Left ventricle myocardium inferior (tissue), 1 donor: ENCODE measurements at places on chromosomes 6 and 20. TPM values are rescaled to one million over a fixed set of nuclear protein-coding genes. Genes with fewer than 3 reads are reported as not detected.

GRCh38 chr6:114024746-114025145 lies 53.8 kb upstream of the HDAC2 start:
- DNase-seq: no peak

DNA sequence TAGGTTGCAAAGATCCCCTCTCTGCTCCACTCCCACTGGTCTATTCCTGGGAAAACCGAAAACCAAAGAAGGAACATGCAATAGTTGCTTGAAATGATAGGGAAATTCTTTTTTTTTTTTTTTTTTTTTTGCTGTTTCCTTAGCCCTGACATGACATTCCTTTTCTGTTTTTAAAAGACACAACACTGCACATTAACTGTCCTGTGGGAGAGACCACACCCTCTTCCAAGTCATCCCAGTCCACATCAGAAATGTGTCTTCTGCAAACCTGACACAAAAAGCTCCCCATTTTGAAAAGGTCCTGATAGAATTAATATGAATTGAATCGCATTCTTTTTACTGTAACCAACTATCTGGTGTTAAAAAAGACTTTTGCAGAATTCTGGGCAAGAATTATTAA lies 43.4 kb upstream of the RIPOR2 start:
- no peak for DNase-seq

- no peak for DNase-seq
These were observed 97.3 kb downstream of the ANKRD60 start for GRCh38 chr20:58131151-58131550.

GRCh38 chr6:128242765-128243403 lies 277.5 kb downstream of the PTPRK start:
- no peak for DNase-seq

DNA sequence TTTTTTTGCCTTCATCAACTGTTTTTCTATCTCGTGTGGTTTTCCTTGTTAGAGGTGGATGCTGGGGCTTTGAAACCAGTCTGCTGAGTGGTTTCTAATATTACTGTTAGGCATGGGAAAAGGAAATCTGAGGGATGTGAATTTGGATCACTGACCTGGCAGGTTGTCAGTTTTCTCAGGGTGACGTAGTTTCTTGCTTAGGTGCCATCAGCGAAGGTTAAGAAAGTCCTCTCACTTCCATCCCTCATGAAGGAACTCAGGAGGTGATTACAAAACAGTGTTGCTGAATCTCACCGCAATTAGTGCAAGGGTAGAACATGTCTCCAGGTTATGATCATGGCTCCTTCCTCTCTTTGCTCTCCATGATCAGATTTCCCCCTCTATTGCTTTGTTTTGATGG lies 135.9 kb downstream of the SOX4 start:
- no peak for DNase-seq

- no peak for DNase-seq
These were observed 153.7 kb downstream of the TMEM242 start for GRCh38 chr6:157169656-157170055.

GRCh38 chr6:143119260-143119659 lies 58.6 kb downstream of the AIG1 start:
- DNase-seq: no peak

DNA sequence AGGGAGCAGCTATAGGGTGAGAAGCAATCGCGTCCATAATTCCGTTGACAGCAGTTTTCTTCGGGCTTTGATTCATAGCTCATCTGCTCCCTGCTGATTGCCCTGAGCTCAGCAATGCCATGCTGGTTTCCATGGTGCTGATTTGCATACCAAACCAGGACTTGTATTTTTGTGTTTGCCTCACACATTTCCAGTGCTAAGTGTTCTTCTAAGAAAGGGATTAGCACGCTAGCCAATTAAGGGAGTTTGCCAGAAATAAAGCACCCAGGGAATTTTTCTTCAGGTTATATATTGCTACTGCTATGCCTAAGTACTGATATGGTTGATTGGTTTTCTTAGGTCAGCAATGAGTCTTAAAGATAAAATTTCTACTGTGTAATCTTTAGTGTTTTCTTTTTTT lies 177.6 kb downstream of the PLCB1 start:
- DNase-seq: no peak

- no peak for DNase-seq
These were observed 13.2 kb upstream of the EPB41L1 start for GRCh38 chr20:36141310-36141709.

GRCh38 chr20:38238829-38239228 lies 21.7 kb downstream of the KIAA1755 start:
- DNase-seq: no peak

- no peak for DNase-seq
These were observed 128.0 kb upstream of the FAM83B start for GRCh38 chr6:54718541-54719023.

GRCh38 chr20:35288325-35289060 lies 3.7 kb downstream of the FAM83C start:
- DNase-seq: no peak

- no peak for DNase-seq
These were observed 582.8 kb upstream of the ADGRB3 start for GRCh38 chr6:68052234-68052633.

- DNase-seq: no peak
These were observed 33.2 kb upstream of the VGLL2 start for GRCh38 chr6:117232196-117232595.

DNA sequence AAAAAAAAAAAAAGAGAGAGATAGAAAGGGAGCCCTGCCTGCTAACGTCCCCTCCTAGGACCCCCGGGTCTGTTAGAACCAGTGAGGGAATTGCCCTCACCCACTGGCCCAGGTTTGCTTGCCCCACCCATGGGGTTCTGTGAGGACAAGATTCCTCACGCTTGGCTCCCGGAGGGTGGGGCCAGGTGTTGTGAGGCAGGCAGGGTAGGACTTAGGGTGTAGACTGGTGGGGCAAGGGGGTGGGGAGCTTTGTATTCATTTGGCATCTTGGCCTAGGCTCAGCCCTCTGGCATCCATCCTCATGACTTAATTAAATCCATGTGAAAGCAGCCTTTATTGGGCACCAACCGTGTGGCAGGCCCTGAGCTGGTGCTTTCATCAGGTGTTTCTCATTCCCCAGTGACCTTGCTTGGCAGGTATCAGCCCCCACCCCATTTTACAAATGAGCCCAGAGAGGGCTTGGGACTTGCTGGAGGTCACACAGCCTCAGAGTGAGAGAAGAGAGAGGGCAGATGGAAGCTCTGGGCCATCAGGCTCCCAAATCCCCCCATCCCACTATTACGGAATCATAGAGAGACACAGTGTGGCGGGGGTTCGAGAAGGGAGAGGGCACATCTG lies 19.0 kb downstream of the RAB44 start:
- DNase-seq: no peak

GRCh38 chr20:2210646-2211552 lies 84.9 kb upstream of the TGM3 start:
- peak; percentile 29 for DNase-seq

GRCh38 chr20:51643390-51643789 lies 100.9 kb upstream of the NFATC2 start:
- DNase-seq: no peak

DNA sequence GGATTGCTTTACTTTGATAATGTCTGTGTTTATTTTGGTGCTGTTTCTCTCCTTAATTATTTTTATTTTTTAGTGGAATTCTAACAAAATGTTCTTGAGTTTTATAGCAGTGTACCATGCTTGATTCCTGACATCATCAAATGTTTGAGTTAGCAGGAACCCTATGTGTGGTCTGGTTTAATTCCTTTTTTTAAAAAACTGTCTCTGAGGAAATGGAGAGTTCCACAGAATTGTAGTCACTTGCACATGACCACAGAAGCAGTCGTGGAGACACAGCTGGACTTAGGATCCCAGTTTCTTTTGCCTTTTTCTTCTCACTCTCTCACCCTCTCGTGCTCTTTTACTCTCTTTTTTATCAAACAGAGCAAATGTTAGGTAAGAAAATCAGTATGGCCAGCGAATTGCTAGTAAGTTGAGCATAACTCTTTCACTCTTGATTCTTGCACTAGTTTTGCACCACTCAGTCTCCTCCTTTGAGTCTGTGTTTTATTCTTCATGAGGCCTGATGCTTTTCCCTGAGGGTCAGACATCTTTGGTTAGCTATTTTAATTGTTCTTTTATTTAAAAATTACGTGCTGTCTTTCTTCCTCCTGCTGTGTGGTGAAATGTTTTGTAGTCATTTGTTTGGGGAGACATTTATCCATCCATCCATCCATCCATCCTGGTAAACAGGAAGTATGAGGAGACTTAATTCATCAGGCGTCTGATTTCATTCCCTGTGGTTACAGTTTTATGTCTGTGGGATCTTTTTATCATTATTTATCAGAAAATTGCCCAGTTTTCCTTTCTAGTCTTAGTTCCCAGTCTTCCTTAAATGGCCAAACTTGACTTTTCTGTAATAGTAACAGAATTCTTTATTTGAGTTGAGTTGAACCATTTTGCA lies 83.0 kb downstream of the SCAF8 start:
- no peak for DNase-seq

DNA sequence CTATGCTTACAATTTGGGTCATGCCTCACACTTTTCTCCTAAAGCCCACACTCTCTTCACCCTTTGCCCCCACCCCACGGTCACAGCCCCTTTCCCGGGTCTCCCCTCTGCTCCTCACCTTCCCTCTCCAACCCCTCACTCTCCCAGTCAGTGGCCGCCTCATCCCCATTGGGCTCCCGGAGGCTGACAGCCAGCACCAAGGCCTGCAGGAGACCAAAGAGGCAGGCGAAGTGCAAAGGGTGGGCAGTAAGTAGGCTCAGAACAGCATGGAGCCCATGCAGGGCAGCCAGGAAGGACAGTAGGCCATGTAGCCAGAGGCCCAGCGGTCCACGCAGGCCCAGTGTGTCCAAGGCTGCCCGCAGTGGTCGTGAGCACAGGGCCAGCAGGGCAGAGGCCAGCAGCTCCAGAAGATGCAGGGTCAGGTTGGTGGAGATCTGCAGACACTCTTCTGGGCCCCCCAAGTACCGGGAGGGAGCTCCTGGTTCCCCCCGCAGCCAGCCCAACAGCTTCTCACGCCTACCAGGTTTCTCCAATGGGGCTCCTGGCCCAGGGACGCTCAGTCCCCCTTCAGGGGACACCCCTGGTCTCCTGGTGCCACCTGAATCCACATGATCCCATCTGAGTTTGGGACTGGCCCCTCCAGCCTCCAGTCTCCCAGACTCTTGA lies 1.5 kb downstream of the C6orf47 start:
- no peak for DNase-seq

- DNase-seq: no peak
These were observed 28.6 kb downstream of the KIF25 start for GRCh38 chr6:168025831-168026710.

GRCh38 chr6:159844737-159845645 lies 44.9 kb downstream of the PNLDC1 start:
- no peak for DNase-seq

- DNase-seq: no peak
These were observed 59.4 kb downstream of the UBE2V1 start for GRCh38 chr20:50053362-50054230.

DNA sequence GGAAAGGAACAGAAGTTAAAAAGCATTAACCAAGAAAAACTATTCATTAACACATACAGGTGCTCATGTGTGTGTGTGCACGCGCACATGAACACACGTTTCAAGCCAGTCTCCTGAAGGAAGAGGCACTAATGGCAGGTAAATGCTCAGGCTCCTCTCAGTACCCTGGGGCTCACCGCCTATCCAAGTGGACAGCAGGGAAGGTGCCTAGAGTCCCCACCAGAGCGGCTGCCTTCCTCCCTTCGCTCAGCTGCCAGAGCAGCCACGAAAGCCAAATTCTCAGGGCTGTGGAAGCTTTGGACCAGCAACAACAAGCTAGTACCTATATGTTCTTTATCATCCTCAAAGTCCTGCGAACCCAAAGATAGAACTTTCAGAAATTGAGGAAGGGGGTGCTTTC lies 42.6 kb downstream of the PLCG1 start:
- DNase-seq: no peak

DNA sequence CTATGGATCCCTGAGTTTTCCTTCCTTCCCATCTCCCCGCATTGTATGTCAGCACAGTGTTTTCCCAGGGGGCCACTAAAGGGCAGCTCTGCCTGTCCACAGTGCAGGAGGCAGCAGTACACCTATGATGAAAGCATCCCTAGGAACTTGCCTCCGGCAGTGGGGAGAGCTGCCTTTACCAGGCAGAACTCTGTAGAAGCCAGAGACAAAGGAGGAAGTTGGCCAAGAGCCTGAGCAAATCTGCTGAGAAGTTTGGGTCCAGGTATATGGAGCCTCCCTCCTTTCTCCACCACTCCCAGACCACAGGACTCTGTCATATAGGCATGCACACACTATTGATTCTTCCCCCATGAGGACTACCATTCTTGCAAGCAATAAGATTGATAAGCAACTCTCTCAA lies 282.7 kb downstream of the TBC1D7 start:
- no peak for DNase-seq

GRCh38 chr6:169029861-169030260 lies 223.8 kb downstream of the THBS2 start:
- no peak for DNase-seq

DNA sequence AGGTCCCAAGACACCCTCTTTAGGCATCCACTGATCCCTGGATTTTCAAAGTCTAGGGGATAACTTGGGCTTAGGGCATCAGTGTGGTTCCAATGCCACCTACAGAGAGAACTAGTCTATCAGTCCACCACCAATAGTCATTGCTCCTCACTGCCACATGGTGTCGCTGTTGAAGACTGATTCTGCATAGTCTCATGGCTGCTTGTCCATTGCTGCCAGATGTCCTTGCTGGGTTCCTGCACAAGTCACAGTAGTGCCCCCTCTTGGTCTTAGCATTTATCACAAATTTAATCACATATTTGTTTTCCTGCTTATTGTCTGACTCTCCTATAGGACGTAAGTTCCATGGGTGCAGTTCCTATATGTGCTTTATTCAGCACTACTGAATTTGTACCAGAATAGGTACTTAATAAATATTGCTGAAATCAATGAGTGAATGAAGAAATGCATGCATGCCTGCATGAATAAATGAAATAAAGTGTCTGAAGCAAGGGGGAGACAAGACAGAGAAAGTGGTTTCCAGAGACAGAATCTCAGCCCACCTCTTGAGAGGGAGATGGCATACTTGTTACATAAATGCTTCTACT lies 45.9 kb upstream of the RALY start:
- no peak for DNase-seq

- DNase-seq: no peak
These were observed 675.2 kb upstream of the FLRT3 start for GRCh38 chr20:15012566-15012965.

- DNase-seq: no peak
These were observed 540.7 kb upstream of the BTBD3 start for GRCh38 chr20:11376998-11377397.

GRCh38 chr20:38173237-38174156 lies 8.4 kb upstream of the TGM2 start:
- peak; percentile 46 for DNase-seq

Gene TSPO2
- total RNA-seq: not detected

Gene RNF217
- 14.1 TPM for total RNA-seq

Gene LTB
- 0.25 TPM for total RNA-seq

Gene BFSP1
- 0.66 TPM for total RNA-seq

Gene FAM50B
- total RNA-seq: 23.2 TPM

Gene GSTA2
- not detected for total RNA-seq

Gene LGSN
- not detected for total RNA-seq

Gene CD24
- total RNA-seq: 0.71 TPM

Gene WFDC5
- not detected for total RNA-seq

Gene MEP1A
- not detected for total RNA-seq

Gene TP53TG5
- 0.80 TPM for total RNA-seq
